Substantia nigra (tissue), 51 donors: ENCODE measurements at places on chromosomes 2 and 18.

GRCh38 chr2:185967335-185967734 is 228.7 kb downstream of the FSIP2 start:
- no peak for DNase-seq

DNA sequence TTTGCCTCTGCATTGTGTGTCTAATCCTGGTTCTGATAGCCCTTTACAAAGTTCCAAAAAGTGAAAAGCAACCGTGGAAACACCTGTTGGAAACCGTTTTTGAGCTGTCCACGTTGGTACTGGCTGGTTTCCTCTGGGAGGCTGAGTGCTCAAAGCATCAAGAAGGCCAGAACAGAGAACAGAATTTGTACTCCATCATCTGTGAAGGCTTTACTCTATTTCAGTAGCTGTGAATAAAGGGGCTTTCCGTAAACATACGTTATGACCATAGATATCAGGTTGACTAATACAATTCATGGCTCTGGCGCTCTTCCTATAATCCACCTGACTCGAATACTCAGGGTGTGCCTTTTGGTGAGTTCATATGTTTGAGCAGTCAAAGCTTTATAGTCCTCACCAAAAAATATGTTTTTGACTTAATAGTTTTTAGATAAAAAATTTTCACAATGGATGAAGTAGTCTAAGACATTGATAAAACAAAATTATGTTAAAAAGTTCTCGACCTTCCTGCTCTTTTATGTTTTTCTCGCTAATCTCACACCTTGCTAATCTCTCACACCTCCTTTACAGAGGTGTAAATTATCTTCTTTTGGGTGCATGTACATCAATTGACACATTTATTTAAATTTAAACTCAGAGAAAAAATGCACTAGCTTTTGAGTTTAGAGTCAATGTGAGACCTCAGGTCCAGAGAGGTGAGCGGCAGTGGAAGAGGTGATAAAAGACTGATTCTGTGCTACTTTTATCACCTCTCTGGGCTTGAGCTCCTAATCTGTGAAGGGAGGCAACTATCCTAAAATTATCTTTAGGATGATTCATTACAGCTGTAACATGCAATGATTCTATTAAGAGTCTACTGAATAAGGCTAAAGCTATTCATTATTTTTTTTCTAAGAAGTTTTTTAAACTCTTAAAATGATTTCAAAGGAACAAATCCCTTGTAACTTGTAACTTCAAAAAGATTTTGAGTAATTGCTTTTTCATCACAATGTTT is 65.3 kb downstream of the CXCR4 start:
- DNase-seq: no peak

DNA sequence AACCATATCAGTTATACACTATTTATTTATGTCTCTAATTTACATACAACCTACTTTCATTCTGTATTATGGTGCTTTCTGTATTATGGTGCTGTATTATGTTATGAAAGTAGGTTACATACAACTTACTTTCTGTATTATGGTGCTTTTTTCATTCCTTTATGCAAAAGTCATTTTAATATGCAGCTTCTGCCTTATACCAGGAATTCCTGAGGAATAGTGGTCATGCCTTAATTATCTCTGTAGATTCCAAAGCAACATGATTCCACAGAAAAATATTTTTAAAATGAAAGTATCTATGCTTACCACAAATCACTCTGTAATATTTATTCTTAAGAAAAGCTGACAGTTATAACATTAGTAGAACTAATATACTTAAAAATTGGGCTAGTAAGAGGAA is 922.0 kb upstream of the NRXN1 start:
- no peak for DNase-seq

DNA sequence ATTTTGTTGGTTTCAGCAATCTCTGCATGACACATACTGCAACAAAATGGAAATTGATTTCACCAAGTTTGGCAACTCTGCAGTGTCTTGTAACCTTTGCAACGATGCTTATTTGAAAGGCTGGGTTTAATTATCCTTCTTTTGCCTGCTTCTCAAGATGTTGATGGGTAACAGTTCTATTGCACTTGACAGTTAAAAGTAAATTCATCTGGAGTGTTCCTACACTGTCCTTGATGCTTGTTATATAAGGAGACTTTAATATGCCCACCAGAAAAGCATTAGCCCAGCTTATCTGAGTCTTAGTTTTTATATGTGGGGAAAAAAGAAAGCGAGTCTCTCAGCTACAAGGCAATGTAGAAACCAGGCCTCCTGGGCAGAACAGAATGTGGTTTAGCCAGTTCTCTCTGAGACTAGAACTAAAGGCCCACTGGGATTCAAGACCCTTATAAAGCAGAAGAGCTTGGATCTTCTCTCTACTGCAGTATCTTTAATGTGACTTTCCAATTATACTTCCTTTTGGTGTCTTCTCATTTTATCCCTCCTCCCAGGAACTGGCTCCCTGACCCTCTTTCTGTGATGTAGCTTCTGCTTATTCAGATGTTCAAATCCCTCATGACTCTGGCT is 106.8 kb upstream of the LYPD6 start:
- DNase-seq: no peak

- no peak for DNase-seq
Measured at GRCh38 chr2:152219077-152219828, 43.7 kb upstream of the STAM2 start.

DNA sequence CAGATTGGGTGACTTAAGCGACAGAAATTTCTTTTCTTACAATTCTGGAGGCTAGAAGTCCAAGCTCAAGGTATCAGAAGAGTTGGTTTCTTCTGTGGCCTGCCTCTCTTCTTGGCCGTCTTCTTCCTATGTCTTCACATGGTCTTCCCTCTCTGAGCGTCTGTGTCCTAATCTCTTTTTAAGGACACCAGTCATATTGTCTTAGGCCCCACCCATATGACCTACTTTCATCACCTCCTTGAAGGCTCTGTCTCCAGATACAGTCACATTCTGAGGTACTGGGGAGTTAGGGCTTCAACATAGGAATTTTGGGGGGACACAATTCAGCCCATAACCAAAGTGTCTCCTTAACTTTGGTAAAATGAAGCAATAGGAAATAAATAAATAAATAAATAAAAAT is 110.9 kb upstream of the EPC2 start:
- no peak for DNase-seq

DNA sequence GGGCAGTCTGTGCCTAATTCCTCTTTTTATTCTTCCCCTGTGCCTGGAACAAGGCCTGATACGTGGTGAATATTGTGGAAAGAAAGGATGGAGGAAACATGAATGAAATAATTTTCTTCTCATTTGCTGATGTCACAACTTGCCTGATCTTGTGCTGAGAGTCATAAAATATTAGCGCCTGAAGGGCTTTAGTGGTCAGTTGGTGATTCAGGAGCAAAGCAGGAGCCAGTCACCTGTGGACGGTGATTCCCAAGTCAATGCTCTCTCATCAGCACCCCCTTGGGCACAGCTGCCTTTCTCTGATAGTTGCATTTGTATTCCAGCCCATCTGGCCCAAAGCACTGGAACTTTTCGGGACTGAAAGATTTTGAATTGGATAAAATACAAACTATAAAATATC is 502.6 kb upstream of the RAB12 start:
- no peak for DNase-seq

DNA sequence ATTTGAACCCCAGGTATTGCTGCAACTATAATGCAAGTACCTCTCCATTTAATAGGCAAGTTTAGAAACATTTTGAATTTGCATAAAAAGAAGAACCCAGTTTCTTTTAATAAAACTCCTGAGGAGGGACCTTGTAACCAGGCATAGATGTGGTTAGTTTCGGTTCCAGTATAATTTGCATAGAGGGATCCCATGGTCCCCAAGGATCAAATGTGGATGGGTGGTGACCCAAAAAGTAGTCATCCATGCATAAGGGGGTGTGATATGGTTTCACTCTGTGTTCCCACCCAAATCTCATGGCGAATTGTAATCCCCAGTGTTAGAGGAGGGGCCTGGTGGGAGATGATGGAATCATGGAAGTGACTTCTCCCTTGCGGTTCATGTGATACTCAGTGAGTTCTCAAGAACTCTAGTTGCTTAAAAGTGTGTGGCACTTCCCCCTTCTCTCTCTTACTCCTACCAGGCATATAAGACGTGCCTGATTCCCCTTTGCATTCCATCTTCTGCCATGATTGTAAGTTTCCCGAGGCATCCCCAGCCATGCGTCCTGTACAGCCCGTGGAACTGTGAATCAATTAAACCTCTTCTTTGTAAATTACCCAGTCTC is 40.2 kb upstream of the SKA1 start:
- DNase-seq: no peak

DNA sequence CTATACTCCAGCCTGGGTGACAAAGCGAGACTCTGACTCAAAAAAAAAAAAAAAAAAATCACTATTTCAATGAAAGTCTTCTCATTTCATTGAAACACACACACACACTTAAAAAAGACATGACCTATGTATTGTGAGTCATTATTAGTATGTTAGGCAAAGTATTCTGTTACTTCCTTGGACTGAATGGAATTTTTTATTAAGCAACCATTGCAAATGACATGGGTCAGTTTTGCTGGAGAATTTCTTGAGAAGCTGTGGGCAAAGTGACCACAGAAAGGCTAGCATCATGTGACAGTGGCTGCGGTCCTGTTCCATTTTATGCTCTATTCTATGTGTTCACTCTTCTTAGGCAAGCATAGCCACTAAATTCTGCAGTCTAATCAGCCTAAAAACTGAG is 695.7 kb downstream of the TDRD15 start:
- no peak for DNase-seq

DNA sequence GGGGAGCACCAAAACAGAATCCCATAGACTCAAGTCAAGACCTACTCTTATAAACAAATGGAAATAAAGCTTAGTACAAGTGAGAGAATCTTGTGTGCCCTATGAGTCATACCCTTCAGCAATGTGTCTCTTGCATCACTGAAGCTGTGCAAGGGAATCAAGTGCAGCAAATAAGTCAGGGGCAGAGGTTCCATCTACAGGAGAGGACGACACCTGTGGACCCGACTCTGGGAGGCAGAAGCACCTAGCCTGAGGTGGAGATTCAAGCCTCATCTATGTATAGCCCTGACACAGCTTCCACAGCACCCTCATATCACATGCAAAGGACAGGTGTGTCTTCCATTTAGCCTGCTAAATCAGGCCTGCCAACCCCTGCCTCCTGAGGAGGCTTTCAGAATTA is 298.2 kb downstream of the CNTNAP5 start:
- no peak for DNase-seq

DNA sequence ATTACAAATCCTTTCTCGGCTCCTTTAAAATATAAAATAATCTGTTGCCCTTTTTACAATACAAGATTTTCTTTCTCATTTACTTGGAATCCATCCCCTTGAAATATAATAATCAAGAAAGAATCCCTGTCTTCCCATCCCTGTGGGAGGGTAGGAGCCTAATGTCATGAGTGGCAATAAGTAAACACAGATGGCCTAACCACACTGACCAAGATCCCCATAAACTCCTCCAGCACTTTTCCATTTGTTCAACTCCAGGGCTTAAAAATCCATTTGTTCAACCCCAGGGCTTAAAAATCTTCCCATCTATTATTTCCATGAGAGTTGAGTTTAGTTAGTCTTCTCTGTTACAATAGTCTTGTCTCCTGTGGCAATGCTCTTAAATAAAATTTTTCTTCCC is 297.6 kb downstream of the CDH7 start:
- no peak for DNase-seq

DNA sequence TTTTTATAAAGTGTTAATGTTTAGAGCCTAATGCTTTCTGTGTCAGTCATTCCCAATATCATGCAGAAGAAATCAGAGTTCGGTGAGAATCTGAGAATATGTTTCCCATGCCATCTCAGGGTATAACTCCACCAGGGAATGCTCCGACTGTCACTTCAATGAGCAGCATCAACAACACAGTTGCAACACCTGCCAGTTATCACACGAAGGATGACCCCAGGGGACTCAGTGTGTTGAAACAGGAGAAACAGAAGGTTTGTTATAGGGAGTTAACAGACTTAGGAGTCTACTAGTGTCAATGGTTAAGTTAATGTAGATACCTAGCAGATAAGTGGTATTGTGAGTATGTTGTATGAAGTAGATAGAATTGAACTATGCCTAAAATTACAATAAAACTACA is 31.0 kb downstream of the VAPA start:
- DNase-seq: no peak

DNA sequence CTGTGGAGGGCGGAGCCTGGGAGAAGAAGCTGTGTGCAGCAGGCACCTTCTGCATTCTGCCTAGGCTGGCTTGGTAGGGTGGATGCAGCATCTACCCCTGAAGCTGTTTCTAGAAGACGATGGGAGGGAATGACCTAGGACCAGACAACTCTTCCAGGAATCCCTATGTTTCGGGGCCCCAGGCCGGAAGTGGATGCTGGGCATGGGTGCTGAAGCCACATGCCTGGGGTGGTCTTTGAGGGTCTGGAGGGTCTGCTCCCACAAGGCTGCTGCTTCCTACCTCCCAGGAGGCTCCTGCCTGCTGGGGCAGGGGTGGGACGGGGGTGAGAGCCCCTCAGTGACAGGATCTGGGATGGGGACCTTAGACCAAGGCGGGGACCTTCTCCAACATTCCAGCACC is 61.0 kb downstream of the CIB4 start:
- no peak for DNase-seq

GRCh38 chr2:172445851-172446250 is 18.5 kb downstream of the ITGA6 start:
- DNase-seq: no peak

GRCh38 chr2:43845181-43845580 is 6.4 kb downstream of the ABCG8 start:
- no peak for DNase-seq

DNA sequence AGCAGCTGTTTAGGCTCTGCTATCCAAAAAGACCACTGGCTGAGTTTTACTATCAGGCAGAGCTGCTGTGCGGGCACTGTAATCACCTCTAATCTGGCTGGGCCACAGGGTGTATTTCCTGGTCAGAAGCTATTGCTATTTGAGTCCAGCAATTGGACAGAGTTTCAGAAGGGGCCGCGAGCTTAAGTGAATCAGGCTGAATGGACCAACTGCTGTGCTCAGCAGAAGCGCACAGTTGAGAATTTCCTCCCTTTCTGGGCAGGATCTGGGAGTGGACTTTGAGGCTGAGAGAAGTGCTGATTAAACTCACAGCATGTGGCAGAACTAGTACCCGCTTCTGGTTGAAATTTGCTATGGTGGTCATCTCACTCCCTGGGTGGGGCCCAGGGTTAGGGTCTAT is 251.8 kb downstream of the INSIG2 start:
- no peak for DNase-seq

DNA sequence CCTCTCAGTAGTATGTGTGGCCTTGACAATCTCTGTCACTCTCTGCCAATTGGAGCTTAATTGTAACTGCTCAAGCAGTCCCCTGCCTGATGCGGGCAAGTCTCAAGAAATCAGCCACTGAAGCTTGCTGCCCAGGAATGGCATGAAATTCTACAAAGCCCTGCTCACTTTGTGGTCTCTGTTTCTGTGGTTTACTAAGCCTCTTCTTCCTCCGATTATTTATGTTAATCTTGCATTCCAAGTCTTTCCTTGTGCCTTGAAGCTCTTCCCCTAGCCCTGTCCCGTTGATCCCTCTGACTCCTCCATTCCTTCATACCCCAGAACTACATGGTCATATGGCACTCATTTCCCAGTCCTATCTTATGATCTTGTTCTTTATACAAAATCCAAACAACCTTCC is 489.3 kb upstream of the CHST9 start:
- no peak for DNase-seq

GRCh38 chr2:240922982-240923537 is 16.9 kb downstream of the CROCC2 start:
- DNase-seq: no peak

GRCh38 chr2:26809876-26810577 is 24.2 kb downstream of the CENPA start:
- no peak for DNase-seq
